ENCODE measurements at places on chromosomes 4 and X.

DNA sequence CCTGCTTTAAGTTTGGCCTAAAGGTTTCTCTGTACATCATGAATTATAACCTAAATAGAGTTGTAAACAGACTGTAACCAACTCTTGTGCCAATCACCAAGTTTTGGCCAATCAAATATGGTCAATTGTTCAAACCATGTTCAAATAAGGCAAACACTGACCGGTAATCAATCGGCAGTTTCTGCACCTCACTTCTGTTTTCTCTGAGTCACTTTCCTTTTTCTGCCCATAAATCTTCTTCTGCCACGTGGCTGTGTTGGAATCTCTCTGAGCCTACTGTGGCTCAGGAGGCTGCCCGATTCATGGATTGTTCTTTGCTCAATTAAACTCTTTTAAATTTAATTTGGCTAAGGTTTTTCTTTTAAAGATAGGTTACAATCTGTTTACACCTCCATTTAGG lies 16.5 kb upstream of the ENPP6 start:
- no peak for DNase-seq

DNA sequence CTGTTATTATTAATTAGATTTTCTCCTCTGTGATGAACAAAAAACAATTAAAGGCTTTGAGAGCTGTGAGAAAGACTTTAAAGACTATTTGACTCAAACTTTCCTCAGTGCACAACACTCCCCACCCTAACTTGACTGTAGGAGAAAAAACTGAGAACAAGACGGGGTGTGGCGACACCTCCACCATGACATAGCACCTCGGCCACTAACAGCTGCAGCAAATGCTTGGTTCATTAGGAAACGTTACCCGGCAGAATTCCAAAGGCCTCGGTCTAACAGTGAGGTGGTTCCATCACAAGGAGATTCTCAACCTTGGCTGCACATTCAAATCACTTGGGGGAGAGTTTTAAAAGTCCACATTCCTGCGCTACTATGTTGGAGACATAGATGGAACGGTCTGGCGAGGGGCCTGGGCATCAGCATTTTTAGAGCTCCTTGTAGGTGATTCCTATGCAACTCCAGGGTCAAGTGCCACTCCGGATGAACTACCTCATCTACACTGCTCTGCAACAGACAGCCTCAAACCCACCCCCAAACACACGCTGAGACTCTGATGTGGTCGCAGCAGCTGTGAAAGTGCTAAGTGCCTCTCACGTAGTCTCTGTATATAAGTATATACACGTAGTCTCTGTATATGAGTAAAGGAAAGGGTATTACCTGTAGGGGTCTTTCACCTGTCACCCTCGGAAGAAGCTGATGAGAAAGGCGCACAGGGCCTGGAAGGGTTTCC lies 1.0 kb downstream of the FGFBP2 start:
- peak; percentile 61 for DNase-seq

DNA sequence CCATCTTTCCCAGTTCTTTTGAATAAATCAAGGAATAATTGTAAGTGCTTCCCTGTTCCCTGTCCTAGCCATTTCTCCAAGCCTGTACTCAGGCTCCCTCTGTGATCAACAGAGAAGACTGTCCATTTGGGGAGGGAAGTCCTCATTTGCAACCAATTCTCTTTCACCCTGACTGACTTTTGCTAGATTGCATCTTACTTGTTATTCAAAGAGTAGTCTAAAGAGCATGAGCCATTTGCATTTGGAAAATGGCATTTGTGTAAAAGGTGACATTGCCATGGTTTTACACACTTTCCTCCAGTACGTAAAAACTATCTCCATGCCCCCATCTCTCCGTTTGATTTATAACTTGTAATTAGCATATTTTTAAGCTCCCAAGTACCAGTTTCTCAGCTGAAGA lies 110.6 kb downstream of the MBNL3 start:
- no peak for DNase-seq

GRCh38 chr4:3829211-3829955 lies 63.2 kb downstream of the ADRA2C start:
- DNase-seq = no peak

DNA sequence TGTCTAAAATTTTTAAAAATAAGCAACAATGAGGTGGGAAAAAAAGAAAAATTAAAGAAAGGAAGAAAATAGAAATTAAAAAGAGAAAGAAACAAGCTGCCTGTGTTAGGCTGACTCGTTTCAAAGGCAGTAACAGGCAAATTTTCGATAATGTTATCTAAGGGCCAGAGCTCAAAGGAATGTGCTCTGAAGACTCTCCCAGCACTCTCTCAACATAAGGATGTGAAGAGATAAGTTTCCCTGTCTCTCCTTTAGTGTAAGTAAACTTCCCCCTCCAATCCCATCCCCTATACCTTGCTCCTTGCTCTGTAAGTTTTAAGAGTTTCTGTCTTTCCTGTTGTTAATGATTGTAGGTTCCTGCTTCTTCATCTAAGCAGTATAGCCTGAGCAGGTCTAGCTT lies 172.8 kb downstream of the TEX13C start:
- DNase-seq = no peak

GRCh38 chr4:71366766-71367165 lies 27.9 kb downstream of the SLC4A4 start:
- DNase-seq = no peak

- no peak for DNase-seq
Measured at GRCh38 chr4:55663145-55663544, 27.0 kb upstream of the NMU start.

GRCh38 chr4:10611673-10612072 lies 72.9 kb downstream of the CLNK start:
- no peak for DNase-seq

GRCh38 chrX:353566-354535 lies 32.9 kb downstream of the PPP2R3B start:
- no peak for DNase-seq

- DNase-seq = no peak
Measured at GRCh38 chr4:140116442-140117104, 37.4 kb downstream of the MAML3 start.

DNA sequence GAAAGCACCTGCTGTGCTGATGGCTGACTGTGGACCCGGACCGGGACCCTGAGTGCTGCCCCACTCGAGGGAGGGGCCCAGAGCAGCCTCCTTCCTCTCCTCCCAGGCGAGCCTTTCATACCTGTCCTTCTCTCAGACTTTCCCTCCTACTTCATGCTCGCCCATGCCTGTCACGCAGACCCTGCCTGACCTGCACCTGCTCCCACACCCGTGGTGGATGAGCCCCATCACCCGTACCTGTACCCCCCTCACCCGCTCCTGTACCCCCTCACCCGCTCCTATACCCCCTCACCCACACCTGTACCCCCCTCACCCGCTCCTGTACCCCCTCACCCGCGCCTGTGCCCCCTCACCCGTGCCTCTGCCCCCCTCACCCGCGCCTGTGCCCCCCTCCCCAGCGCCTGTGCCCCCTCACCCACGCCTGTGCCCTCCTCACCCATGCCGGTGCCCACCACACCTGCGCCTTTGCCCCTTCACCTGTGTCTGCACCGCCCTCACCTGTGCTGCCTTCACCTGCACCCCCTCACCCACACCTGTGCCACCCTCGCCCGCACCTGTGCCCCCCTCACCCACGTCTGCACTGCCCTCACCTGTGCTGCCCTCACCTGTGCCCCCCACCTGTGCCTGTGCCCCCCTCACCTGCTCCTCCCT lies 5.8 kb downstream of the MAEA start:
- no peak for DNase-seq

- no peak for DNase-seq
Measured at GRCh38 chrX:94455782-94456181, 781.8 kb downstream of the FAM133A start.

- no peak for DNase-seq
Measured at GRCh38 chr4:151930372-151930771, 169.6 kb upstream of the GATB start.

GRCh38 chrX:39600222-39600621 lies 497.5 kb downstream of the BCOR start:
- no peak for DNase-seq

- no peak for DNase-seq
Measured at GRCh38 chr4:80111276-80111675, 38.2 kb upstream of the ANTXR2 start.

GRCh38 chr4:16437836-16438235 lies 211.6 kb upstream of the TAPT1 start:
- no peak for DNase-seq

GRCh38 chr4:182745237-182745636 lies 171.9 kb downstream of the DCTD start:
- DNase-seq = no peak

DNA sequence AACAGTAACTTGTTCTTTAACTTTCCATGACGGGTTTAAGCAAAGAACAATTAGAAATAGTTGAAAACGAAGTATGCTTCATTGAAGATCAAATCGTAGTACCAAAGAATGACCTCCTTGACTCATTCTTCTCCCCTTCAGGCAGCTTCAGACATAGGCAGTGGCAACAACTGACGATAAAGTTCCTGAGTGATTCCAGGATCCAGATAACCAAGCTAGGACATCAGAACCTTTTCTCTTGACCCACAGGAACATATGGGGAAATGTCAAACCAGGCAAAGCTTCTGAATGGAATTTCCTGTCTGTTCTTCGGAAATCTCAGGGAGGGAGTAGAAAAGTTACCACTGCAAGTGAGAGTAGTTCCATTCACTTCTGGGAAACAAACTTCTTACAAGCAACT lies 74.2 kb downstream of the HS3ST1 start:
- DNase-seq = no peak

DNA sequence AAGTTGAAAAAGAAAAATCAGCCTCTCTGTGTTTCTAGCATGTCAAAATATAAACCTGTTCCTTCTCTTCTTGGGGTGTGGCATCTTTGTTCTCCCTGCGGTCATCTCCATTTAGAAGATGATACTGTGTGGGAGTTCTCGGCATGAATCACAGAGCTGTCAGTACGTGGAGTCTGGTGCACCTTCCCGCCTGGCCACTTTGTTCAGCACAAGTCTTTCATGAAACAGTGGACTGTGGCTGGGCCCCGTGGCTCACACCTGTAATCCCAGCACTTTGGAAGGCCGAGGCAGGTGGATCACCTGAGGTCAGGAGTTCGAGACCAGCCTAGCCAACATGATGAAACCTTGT lies 166.5 kb downstream of the MAML3 start:
- no peak for DNase-seq

- DNase-seq = no peak
Measured at GRCh38 chrX:66042307-66043077, 2.6 kb upstream of the VSIG4 start.

- DNase-seq = no peak
Measured at GRCh38 chr4:155807021-155807420, 48.2 kb downstream of the GUCY1B1 start.

- no peak for DNase-seq
Measured at GRCh38 chr4:99801005-99801699, 15.5 kb upstream of the DAPP1 start.

DNA sequence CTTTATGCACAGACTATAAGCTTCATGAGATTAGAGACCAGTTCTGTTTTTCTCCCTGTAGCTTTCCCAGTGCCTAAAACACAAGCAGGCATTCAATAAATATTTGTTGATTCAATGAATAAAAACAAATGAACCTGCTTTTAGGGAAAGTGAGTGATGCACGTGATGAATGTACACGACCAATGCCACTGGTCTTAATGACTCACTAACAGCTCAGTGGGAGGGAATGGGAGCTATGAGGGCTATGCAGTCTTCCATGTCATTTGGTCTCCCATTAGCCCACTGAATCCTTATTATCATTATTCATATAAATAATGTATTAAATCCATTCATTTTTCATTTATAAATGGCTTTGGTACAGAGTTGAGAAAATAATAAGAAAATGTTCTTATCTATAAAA lies 247.4 kb downstream of the FBXO8 start:
- no peak for DNase-seq

GRCh38 chr4:80107374-80107773 lies 34.3 kb upstream of the ANTXR2 start:
- DNase-seq = no peak

- DNase-seq = no peak
Measured at GRCh38 chr4:82517043-82517442, 44.7 kb downstream of the TMEM150C start.

- no peak for DNase-seq
Measured at GRCh38 chr4:15742637-15743036, 35.5 kb upstream of the CD38 start.

- peak; percentile 41 for DNase-seq
Measured at GRCh38 chrX:132022198-132022966, 720 bp upstream of the STK26 start.
